Stimulated activated CD4-positive, alpha-beta T cell treated with anti-CD3 and anti-CD28 coated beads, Interleukin-12 subunit alpha, Interleukin-12 subunit beta, amount 100 ng/mL, for 24 hours (primary cell): ENCODE measurements at places on chromosomes 5 and 9.

DNA sequence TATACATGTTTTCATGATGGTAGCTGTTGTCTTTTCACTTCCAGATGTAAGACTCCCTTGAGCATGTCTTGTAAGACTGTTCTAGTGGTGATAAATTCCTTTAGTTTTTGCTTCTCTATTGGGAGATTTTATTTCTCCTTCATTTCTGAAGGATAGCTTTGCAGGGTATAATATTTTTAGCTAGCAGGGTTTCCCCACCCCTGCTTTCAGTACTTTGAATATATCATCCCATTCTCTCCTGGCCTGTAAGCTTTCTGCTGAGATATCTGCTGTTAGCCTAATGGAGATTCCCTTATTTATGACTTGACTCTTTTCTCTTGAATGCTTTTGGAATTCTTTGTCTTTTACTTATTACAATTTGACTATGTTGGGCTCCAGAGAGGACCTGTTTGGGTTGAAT, 211.0 kb downstream of the GDNF start:
- no peak for DNase-seq

DNA sequence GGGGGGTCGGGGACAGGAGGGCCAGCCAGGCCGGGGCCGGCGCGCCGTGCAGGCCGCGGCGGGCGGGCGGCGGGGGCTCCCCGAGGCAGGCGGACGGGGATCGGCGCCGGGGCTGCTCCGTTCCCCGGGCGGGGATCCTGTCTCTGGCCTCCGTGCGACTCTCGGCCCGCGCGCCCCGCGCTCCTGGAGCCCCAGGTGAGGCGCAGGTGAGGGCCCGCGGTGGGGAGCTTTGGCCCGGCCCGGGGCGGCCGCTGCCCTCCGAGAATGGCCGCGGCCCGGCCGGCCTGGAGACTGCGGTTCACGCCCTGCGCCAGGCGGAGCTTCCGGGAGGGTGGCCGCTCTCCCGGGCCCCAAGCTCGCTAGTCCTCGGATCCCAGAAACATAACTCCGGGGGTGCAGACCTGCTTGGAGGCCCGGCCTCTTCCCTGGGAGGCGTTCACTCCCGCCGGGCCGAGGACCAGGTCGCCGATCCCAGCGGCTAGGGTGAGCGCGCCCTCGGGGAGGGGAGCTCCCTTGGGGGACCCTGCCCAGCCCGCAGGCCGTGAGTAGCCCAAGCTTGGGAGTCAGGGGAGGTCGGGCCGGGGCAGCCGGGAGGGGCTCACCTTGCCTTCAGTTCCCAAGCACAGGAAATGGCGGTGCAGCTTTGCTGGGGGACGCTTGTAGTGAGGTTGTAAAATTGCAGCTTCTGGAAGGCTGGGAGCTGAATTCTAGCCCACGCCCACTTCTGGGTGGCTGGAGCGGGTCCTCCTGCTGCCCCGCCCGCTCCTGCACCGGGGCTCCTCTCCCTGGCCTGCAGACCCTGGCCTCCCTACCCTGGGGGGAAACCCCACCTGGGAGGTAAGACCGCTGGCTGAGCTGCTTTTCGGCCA, 723 bp downstream of the PPP1R26 start:
- no peak for DNase-seq

DNA sequence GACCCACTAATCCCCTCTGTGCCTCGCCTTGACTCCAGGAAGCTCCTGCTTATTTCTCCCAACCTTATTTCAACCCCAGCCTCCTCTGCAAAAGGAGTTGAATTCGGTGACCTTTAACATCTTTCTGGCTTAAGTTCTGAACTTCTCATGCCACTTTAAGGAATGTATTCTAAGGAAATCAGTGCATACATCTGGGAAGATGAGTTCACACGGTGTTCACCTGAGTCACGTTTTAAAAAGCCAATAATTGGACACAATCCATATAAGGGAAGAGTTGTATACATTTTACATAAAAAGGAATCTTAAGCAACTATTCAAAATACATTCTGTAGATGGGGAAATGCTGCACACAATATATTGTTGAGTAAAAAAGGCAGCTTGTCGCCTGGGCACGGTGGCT, 33.2 kb downstream of the FAT2 start:
- DNase-seq, result no peak

DNA sequence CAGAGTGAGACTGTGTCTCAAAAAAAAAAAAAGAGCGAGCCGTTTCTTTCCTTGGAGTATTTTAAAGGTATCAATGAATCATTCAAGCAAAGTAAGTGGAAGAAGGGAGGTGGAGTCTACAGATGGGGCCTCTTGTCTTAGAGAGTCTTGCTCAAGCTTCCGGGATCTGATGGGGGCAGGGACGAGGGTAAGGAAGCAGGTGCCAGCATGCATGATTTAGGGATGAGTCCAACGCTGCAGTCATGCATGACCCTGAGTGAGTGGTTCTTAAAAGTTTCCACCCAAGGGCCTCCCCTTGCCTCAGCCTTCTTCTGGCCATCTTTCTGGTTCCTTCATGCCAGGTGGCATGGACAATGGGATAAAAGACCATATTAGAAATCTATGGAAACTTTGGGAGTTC, 79.6 kb downstream of the MYO10 start:
- no peak for DNase-seq
